Foreskin keratinocyte (primary cell): ENCODE measurements at places on chromosomes 3 and 15.

GRCh38 chr15:85490856-85491255, 110.5 kb downstream of the AKAP13 start:
- no peak for DNase-seq

DNA sequence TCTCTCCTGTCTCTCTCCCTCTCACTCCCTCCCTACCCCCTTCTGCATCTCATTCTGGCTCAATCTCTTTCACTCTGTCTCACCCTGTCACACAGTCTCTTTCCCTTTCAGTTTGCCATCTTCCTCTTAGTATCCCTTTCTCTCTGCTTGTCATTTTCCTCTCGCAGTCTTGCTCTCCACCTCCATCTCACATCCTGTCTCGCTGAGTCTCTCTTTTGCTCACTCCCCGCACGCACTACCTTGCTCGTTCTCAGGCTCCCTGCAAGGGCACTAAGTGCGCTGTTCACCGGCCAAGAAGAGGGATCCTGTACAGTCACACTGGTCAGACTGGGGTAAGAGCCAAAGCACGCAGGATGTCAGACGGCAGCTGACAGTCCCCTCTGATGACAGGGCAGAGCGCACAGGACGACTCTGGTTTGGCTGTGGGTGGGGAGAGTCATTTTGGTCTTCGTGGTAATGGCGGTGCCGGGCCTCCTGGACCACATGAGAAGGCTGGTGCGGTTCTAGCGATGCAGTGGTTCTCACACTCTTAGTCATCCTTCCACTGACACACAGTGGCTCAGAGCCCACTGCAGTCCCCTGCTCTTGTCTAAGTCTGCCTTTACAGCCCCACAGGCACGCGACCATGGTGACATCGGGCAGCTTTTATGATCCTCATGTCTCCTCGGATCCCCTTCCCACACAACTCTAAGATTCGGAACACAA, 356.8 kb downstream of the FOXP1 start:
- no peak for DNase-seq

DNA sequence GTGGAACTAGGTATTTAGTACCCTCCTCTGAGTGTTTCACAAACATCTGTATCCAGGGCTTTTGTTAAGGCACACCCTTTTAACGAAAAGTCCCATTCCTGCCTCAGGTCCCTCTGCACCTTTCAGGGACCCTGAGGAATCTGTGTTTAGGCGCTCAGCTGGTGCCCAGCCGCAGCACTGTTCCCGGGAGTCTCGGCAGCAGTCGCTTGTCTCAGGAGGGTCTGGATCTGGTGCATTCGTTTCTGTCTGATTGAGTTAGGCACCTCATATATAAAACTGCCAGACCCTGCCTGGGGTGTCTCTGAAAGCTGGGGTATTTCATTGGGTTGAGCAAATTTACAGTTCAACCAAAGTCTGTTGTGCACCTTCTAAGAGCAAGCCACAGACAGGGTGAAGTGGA, 162.8 kb upstream of the TOPAZ1 start:
- DNase-seq, result no peak

- no peak for DNase-seq
Observed at GRCh38 chr15:59171067-59171397, 35.6 kb upstream of the LDHAL6B start.

- no peak for DNase-seq
Observed at GRCh38 chr15:74173380-74174218, at the start of gene ISLR. TSS of gene ISLR (plus strand) at chr15:74173710. CDS start at chr15:74174859, 1,149 bp downstream.

- no peak for DNase-seq
Observed at GRCh38 chr15:86558252-86558651, 478.6 kb downstream of the AGBL1 start.

DNA sequence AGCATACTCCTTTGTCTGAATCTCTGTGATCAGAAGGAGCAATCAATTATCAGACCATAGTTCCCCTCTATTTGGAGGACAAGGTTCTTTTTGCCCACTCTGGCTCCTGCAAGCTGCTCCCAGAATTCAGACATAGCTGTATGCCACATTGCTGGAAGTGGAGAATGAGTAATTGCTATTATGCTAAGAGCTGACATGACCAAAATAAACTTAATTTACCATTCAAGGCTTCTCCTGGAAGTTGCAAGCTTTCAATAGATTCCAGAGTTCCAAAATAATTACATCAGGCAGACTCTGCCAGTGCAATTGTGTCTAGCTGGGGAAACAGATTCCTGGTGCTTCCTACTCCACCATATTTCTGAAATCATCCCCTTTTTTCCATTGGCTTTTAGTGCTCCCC, 7.6 kb upstream of the DRD3 start:
- DNase-seq, result no peak

DNA sequence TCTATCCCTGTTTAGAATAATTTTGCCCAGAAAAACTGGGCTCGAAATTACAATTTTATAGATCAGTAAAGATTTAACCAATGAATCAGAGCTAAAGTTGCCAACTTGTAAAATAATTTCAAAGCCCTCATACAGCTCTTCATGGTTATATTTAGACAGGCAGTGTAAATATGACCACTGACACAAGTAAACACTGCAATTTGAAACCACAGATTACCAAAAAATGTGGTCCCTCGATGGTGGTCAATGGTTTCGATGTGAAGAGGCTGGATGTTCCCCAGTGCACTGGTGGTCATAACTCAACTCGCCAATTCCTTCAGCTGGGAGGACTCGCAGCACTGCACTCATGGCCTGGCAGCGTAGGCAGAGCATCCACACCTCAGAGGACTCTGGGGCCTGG, 28.6 kb downstream of the LRTM1 start:
- DNase-seq, result no peak

DNA sequence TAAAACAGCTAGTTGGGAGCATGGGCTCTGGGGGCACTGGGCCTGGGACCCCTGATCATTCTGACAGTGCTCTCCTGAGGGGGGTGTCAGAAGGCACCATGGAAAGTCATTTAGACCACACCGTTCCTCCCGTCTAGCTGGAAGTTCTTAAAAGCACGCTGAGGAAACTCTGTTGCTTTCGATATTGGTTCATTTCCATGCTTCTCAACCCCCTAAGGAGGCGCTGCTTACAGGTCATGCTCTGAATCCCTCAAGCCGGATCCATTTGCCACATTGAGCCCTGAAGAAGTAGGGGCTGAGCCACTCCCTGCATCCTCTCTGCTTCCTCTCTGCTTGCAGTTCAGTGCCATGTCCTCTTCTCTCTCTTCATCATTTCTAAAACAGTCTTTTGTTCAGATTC, 187.2 kb downstream of the CACNA2D3 start:
- DNase-seq, result no peak

GRCh38 chr3:192917028-192917403, 640 bp downstream of the MB21D2 start:
- peak; percentile 71 for DNase-seq

DNA sequence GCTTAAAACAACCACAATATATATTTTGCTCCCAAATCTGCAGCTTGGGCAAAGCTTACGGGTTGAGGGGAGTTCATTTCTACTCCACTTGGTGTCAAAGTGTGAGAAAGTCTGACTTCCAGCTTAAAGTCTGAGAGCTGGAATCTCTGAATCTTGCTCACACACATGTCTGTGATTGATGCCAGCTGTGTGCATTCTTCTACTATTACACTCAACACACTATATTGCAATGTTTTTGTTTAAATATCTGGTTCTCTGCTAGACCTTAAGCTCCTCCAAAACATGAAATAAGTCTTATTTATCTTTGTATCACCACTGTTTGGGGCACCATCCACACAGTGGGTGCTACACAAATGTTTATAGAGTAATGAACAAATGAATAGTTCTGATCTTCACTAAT, 36.7 kb upstream of the SECISBP2L start:
- no peak for DNase-seq

- no peak for DNase-seq
Observed at GRCh38 chr3:40584625-40585189, 59.9 kb downstream of the ZNF621 start.

DNA sequence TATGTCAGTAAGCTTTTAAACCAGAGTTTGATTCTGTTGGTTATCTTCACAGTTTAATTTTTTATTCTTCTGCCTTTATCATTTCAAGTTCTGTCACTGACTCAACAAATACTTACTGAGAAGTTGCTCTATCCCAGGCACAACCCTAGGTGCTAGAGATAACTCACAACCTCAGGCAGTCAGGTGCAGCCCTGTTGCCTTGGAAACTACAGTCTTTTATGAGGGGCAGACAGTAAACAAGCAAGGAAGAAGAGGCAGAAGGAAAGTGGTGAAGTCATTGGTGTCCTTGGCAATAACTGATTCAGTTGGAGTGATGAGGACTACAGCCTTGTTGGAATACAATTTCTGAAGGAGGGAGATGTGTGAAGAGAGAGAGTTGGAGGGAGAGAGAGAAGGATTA, 142.1 kb upstream of the LRTM1 start:
- no peak for DNase-seq

DNA sequence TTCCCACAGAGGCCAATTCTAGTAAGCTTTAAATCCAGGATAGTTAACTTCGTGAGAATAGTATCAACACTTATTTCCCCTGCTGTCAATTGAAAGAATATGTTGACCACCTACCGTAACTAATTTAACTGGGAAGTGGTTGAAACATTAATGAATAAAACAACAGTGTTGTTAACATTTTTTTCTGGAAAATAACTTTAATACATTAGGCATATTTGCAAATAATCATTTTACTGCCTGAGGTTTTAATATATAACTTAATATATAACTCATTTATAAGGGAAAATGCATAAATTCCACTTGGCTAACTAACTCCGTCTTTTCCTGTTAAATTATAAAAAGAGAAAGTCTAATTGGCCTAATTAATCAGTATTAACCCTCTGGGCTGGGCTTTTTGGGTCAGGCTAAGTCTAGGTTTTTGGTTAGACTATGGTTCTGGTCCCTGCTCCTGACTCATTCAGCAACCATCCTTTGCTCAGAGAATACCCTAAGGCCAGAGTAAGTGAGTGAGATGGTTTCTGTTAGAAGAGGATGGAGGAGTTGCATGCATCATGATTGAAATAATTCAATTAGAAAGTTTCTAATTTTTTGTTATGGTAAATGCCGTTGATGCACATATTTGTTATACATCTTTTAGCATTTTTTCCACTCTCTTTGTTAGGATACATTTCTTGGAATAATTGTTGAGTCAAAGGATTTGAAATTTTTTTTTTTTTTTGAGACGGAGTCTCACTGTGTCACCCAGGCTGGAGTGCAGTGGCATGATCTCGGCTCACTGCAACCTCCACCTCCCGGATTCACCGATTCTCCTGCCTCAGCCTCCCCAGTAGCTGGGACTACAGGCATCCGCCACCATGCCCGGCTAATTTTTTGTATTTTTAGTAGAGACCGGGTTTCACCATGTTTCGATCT, 10.8 kb upstream of the SKIL start:
- peak; percentile 44 for DNase-seq

DNA sequence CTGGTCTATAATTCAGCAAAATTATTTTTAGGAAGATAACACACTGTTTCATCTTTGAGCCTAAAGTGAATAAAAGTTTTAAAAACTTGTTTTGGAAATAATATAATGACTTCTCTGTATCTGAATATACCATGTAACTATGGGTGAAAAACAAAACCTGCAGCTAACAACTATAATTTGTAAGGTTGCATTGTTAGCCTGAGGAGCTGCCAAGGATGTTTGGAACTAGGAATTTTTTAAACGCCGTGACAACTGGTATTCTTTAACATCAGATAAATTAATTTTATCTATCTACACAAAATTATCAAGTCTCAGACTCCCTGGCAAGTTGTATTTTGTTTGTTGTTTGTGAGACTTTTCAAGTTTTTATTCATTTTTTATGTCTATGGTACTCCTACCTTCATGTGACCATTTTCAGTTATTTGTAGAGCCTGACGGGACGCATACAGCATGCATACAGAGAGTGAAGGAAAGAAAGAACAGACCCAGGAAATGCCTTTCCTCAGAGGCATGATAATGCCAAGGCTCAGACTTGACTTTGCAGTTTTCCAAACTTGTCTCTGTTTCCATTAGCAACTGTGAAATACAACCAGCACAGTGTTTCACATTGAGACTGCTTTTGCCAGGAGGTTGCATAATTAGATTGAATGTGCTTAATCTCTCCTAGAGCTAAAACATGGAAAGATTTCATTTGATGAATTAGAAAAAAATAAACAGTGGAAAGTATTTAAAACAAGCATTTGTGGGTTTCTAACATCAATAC, 60.8 kb upstream of the ARHGEF26 start:
- DNase-seq, result peak; percentile 68

DNA sequence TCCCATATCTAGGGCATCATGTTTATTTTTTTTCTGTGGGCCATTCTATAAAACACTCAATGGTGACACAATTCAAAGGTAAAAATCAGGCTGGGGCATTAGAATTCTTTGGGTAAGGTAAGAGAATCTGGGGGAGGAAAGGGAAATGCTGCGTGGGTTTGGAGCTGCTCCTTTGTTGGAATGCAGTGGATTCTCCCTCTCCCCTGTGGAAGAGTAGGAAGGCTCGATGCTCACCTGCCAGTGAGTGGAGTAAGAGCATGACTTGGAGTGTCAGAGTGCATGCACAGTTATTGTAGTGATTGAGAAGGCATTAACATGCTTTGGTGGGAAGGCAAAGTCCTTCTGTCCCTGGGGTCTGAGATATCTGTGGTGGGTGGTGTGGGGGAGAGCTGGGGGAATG, 280.0 kb downstream of the PDCD6IP start:
- no peak for DNase-seq

DNA sequence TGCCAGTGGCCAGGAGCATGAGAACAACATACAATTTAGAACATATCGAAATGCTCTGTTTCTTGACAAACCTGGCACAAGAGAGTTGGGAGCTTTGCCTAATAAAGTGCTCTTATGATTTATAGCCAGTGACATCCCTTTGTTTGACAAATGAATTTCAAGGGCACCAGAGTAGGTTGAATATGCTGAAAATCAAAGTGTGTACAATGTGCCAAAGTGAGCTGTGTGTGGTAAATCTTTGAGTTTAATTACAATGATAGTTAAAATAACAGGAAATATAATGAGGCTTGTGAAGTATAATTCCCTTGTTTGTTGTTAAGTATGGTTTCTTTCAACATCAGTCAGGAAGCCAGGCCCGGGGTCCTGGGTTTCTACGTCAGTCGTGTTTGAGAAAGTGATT, 211.9 kb downstream of the EBLN2 start:
- DNase-seq, result no peak

- no peak for DNase-seq
Observed at GRCh38 chr3:182276512-182276911, 516.8 kb upstream of the ATP11B start.
